Activated gamma-delta T cell treated with Interleukin-2 at 50 U/mL for 16 hours (primary cell): ENCODE measurements at places on chromosomes 4 and X.

- no peak for DNase-seq
Measured at GRCh38 chr4:124540014-124540413, 172.5 kb downstream of the ANKRD50 start.

DNA sequence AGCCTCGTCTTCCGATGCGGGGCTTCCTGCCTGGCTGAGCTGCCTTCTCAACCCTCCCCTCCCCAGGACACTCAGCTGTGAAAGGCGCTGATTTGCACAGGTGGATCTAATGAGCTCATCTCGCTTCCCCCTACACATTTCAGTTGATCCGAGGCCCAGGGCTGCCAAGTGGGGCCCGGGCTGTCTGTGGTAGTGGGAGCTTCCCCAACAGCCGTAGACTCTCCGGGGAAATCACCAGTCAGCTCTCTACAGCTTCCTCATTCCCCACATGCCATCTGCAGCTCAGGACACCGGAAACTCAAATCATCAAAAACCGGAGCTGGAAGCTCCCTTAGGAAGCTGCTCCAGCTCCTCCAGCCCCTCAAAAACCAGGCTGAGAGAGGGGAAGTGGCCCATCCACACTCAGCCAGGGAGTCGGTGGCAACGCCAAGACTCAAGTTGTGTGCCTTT lies 56.2 kb downstream of the SMIM20 start:
- no peak for DNase-seq

DNA sequence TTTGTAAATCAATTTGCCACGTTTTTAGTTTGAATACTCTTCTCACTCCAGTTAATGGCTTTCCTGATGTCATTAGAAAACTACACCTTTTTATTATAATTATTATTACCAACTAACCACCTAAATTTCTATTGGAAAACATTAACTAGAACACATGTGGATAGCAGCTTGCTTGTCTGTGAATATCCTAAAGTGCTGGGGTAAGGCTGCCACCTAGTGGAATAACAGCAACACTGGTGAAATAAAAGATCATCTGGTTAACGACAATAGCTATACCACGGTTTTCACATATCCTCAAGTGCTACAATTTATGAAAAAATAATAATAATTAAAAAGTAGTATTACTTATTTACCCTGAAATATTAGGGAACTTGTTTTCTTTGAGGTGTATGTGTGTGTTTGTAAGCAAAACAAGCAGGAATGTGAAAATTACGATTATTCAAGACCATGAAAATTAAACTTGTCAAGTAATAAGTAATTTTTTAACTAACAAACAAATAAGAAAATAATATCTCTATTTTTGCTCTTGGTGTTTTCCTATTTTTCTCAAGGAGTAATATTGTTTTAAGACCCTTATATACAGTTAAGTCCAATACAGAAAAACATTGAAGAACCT lies 130.1 kb upstream of the TECRL start:
- DNase-seq = no peak

DNA sequence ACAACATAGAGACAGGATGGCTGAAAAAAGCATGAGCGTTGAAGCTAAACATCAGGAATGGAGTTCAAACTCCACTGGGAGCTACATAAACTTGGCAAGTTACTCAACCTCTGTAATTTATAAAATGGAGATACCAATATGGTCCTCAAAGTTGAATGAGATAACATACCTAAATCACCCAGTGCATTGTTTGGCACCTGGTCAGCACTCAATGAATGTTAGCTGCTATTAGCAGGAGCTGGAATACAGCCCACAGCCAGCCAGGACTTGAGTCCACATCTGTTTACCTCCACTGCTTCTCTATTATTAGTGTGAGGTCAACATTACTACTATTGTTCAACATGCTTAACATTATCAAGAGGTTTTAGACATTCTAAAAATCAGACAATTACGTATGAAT lies 97.9 kb downstream of the NR3C2 start:
- no peak for DNase-seq

DNA sequence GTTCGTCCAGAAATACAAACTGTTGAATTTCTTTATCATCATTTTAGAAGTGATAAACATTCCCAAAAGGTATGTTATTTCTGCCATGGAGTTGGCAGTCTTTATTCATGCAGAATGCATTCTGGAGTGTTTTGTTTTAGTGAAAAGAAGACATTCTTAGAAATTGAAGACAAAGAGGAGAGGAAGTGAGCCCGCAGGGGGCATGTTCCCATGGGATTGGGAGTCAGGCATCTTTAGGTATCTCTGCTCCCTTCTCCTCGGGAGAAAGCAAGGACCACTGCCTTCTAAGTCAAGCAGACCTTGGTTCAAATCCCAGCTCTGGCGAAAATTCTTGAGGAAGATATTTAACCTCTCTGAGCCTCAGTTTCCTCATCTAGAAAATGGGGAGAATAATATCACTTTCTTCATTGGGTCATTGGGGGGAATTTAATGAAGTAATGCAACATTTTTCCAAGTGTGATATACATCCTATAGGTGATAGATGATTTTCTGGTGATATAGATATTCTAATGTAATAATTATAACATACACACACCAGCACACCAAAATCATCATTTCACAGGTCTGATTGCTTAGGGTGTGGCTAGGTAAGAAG lies 26.5 kb upstream of the CHRNA9 start:
- DNase-seq = no peak

- DNase-seq = no peak
Measured at GRCh38 chr4:18252052-18252451, 230.5 kb upstream of the LCORL start.

DNA sequence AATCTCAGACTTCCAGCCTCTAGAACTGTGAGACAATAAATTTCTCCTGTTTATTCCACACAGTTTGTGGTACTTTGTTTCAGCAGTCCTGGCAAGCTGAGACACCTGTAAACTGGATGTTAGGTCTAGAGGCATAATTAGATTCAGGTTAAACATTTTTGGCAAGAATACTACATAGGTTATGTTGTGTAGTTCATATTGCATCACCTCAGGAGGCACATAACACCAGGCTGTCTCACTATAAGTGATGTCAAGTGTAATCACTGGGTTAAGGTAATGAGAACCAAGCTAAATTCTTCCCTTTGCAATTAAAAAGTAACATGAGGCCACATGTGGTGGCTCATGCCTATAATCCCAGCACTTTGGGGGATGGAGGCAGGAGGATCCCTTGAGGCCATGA lies 214.2 kb downstream of the ZNF674 start:
- no peak for DNase-seq

DNA sequence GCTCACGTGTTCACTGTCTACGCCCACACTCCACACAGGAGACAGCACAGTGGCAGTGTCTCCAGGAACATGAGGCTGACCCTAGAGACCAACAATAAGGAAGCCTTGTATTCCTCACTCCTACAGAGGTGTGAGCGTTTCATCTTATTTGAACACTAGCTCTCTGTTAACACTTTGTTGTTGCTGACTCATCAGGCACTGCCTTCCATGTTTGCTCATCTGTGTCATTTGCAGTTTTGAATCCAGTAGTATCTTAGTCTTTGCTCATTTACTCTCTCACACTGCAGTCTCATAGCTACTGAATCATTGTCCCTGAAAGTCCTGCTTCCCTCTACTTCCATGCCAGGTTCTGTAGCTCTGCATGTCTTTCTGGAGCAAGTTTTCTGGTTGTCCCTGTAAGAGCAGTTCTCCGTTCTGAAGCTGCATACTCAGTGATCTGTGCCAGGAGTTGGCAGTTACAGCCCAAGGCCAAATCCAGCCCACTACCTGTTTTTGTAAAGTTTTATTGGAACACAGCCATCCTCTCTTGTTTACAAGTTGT lies 80.3 kb upstream of the DCLK2 start:
- no peak for DNase-seq

DNA sequence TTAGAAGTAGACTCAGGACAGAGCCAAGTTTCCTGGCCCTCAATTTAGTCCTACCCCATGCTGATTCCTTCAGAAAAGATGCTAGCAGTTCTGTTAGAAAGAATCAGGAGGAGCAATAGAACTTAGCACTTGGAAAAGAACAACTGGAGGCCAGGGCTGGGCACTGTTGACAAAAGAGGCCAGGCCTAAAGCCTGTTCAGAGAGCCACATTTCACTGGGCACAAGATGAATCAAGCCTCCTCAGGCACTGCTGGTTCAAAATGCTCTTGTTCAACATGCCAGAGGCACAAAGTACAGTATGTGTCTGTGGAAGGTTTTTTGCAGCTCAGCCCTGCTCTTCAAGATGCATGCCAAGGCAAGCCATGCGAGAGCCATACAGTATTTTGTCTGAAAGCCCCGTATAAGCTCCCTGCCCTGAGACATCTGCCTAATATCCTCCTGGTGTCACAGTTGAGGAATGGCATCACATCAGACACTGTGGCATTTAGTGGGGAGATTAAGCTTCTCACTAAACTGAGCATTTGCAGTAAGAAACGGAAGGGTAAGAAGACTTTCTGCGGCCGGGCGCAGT lies 53.7 kb downstream of the RASL11B start:
- DNase-seq = no peak

- no peak for DNase-seq
Measured at GRCh38 chrX:24494647-24495075, 29.6 kb downstream of the PDK3 start.

GRCh38 chr4:175951794-175952193 lies 113.8 kb upstream of the WDR17 start:
- no peak for DNase-seq

DNA sequence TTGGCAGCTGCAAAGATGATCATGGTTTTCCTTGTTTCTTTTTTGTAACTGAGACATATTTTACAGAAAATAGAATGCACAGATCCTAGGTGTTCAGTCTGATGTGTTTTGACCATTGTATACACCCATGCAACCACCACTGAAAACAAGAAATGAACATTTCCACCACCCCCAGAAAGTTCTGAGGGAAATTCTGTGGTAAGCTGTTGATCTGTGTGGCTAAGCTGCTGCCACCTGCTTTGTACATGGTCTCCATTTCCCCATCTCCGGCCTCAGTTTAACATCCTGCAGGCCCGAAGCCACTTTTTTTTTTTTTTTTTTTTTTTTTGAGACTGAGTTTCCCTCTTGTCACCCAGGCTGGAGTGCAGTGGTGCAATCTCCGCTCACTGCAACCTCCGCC lies 65.3 kb downstream of the NYX start:
- DNase-seq = no peak

GRCh38 chr4:28250646-28251045 lies 1390.0 kb downstream of the STIM2 start:
- DNase-seq = no peak

- DNase-seq = no peak
Measured at GRCh38 chr4:75995727-75996126, 5.0 kb upstream of the SDAD1 start.

- DNase-seq = no peak
Measured at GRCh38 chr4:155802190-155802959, 43.6 kb downstream of the GUCY1B1 start.

DNA sequence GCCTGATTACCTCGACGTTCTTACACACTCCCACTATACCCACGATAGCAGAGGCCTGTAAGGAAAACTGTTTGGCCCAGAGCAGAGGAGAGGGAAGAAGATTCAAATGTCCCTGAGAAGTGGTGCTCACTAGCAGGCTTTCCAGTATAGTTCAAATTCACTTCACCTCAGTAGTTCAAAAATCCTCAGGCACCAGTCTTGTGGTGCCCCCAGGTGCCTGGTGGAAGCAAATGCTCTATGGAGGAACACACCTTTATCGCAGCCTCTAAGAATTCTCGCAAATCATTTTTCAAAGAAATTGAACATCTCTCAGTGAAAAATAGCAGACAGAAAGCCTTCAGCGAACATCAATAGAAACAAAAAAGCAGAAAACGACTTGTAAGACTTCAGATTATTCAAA lies 12.2 kb upstream of the MTMR1 start:
- DNase-seq = no peak

GRCh38 chr4:183960046-183960420 lies 54.9 kb downstream of the STOX2 start:
- DNase-seq = no peak

DNA sequence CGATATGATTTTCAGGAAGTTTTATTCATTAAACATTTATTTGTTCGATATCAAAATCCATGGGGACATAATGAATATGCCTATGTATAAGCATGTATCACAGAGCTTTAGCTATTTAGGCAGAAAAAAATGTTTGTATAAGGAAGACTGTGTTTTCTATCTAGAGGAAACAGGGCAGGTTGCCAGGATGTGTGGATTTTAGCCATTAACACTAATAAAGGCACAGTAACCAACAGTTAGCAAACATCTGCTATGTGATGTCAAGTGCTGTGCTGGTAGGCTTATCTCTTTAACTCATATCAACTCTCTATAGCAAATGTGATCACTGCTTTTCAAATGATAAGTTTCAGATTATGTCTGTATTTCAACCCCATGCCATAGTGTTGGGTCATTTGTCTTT lies 708.9 kb upstream of the HS3ST1 start:
- no peak for DNase-seq

DNA sequence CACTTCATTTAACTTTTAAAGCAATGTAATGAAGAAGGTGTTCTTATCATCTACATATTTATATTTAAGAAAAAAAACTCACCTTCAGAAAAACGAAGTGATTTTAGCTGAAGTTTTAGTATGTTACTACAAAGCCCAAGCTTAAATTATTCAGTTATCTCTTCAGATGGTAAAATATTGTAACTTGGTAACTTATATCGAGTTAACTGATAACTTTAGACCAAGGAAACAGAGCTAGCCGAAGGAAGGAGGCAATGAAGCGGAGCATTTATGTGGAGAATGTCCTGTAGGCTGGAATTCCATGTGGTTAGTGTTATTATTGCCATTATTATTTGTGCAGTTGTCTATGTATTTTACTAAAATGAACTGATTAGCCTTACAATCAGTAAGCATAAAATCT lies 1102.1 kb upstream of the LCORL start:
- DNase-seq = no peak

DNA sequence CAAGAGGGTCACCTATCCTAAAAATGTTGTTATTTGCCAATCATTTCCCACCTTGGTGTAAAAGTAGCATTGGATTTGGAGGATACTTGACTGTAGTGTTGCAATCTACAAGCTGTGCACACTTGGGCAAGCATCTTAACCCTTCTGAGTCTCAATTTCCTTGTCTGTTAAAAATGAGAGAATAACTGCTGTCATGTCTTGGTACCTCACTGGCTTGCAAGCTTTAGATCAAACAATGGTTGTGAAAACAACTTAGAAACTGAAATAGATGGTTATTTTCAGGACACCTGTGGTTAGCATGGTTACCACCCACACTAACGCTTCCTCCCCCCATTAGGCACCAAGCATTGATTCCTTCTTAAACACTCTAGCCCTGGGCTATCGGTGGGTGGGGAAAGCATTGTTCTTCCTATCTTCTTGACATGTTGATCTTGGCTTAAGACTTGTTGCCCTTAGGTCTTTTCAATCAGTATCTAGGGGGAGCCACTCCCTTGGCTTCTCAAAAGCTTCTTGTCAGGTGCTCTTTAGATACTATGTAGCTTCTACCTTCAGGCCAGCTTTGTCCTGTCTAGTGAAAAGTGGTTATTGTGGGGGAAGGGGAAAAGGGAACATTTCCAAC lies 10.6 kb upstream of the AMOT start:
- DNase-seq = no peak

DNA sequence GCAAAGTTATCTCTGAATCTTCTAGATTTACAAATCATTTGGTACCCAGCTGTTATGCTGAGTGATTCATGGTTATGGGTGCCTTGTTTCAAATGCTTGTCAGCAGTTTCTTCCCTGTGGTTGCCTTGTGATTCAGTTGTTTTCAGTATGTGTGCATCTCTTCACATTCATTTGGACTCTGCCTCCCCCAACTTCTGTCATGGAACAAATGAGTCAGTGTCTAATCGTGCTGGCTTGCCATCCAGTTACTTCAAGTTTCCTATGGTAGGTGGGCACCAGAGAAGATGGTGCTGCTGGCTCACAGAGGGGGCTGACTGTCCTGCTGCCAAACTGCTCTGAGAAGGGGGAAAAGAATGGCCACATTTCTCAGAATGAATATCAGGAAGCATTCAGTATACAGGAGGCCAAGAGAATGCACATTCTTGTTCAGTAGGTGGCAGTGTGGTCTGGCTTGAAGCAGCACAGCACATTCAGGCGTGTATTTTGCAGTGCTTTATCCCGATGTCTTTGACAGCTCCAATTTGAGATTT lies 260.9 kb downstream of the GLUD2 start:
- DNase-seq = no peak
